ENCODE measurements at places on chromosomes 7 and 10.

DNA sequence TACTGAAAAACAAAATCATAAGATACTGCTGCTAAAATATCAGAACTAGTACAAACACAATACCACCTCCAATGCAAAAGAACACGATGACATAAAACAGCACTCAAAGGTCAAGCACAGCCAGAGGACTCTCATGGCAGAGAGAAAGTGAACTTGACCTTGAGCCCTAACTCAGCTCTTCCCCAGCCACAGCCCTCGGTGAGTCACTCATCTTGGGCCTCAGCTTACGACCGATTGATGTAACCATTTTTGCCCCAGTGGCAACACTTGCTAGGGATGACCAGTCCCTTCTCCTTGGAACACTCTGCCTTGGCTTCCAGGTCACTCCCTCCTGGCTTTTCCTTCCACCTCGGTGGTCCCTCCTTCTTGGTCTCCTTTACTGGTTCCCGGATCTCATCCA lies 77.8 kb downstream of the JAZF1 start:
- DNase-seq = no peak

DNA sequence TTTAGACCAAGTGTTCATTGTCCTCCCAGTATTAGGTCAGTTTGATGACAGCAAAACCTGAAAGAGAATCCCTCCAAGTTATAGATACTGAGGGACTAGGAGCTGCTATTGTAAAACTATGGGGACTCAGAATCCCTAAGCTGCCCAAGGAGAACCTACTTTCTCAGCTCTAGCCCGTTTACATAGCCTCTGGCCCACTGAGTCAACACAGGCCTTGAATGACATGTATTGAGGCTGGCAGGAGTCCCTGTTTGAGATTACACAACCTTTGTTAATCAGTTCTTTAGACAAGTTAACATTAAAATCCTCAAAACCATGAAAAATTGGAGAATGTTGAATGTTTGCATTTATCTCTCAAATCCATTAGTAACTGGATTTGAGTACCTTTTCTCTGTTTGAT lies 1079.0 kb downstream of the KCNMA1 start:
- DNase-seq = no peak

GRCh38 chr7:96415293-96415940 lies 93.5 kb upstream of the SLC25A13 start:
- no peak for DNase-seq

DNA sequence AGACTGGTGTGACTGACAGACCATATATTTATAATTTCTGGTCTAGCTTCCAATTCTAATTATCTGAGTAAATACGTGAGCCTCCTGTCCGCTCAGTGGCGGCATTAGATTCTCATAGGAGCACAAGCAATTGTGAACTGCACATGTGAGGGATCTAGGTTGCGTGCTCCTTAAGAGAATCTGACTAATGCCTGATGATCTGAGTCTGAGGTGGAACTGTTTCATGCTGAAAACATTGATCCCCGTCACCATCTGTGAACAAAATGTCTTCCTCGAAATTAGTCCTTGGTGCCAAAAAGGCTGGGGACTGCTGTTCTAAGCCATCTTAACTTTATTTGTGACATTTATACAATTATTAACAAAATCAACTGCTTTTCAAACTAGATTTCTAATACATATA lies 164.7 kb upstream of the MEOX2 start:
- no peak for DNase-seq

GRCh38 chr10:44769450-44769849 lies 141.7 kb upstream of the TMEM72 start:
- no peak for DNase-seq

DNA sequence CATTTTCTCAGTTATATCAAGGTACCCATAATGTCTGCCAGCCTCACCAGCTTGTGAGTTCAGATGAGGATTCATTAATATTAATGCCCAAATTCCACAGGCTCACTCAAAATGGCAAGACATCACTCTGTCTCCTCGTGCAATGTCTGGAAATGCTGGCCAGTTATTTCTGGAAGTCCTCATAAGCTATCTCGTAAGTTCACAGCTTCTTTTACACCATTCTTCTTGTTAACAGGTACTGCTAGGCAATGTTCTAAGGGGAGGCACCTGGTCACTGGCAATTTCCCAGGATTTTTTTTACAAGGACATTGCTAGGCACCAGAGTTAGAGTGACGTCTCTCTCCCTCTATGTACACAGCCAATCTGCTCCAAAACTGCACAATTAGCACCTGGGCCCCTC lies 80.2 kb upstream of the SEMA3C start:
- no peak for DNase-seq

- DNase-seq = no peak
These were observed 136.4 kb downstream of the BMPER start for GRCh38 chr7:34041707-34042106.

- no peak for DNase-seq
These were observed 57.4 kb downstream of the ADRB1 start for GRCh38 chr10:114100848-114101741.

- DNase-seq = no peak
These were observed 260.6 kb downstream of the KCNMA1 start for GRCh38 chr10:77377034-77377433.

GRCh38 chr7:133735222-133735621 lies 391.9 kb upstream of the LRGUK start:
- no peak for DNase-seq

DNA sequence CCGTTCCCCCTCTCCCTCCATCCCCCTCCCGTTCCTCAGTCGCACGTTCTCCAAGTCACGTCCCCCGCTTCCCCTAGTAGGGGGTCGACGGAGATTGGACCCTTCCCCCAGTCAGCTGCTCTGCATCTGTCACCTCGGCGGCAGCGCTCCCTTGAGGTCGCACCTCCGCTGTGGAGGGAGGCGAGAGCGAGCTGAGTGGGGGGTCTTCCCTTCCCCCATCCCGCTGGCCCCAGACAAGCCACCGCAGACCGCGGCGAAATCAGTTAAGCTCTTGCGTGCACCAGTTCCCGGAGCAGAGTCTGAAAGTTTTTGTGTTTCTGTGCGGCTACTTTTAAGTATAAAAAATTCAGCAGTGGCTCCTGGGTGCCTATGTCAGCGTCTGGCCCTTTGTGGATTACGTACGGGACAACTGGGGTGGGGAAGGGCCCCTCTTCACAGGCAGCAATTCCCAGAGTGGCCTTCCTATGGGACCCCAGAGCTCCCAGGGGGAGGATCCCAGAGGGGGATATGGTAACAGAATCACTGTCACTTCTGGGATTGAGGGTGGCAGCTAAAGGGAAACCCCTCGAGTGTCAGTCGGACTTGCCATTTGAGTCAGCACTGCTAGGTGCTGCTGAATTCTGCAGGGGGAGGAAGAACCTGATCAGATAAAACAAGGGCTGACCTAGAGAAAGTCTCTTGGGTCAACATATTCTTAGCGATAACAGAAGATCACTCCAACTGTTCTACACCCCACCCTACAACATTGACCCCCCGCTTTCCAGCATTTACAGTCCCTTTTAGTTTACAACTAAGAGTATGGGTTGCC lies 12.5 kb upstream of the DDIT4 start:
- no peak for DNase-seq

- DNase-seq = no peak
These were observed 114.7 kb downstream of the MYO3A start for GRCh38 chr10:26048756-26049155.

DNA sequence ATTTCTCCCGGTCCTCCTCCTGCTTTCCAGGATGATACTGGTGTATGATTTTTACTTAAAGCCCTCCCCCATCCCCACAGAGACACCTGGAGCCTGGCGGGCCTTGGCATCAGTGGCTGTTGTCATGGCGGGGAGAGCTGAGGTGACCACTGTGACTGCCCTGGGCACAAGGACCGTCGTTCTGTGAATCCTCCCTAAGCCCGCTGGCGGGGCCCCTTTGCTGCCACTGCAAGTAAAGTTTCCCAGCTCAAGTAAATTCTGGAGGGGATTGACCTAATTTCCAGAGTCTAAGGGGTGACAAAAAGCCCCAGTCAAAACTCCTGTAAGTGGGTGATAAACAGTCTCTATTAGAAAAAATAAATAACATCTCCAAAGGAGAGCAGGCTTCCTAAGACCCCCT lies 393.2 kb upstream of the PODXL start:
- no peak for DNase-seq

- no peak for DNase-seq
These were observed 2.1 kb upstream of the TRIL start for GRCh38 chr7:28960071-28960840.

DNA sequence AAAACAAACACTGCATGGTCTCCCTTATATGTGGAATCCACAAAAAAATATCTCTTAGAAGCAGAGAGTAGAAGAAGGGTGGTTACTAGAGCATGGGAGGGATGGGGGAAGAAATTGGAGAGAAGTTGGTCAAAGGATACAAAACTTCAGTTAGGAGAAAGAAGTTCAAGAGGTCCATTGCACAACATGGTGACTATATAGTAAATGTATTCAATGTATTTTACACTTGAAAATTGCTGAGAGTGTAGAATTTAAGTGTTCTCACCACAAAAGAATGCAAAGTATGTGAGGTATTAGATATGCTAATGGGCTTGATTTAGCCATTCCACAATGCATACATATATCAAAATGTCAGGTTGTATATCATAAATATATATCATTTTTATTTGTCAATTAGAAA lies 232.0 kb upstream of the CELF2 start:
- DNase-seq = no peak

GRCh38 chr7:8089036-8089780 lies 120.6 kb downstream of the GLCCI1 start:
- no peak for DNase-seq

DNA sequence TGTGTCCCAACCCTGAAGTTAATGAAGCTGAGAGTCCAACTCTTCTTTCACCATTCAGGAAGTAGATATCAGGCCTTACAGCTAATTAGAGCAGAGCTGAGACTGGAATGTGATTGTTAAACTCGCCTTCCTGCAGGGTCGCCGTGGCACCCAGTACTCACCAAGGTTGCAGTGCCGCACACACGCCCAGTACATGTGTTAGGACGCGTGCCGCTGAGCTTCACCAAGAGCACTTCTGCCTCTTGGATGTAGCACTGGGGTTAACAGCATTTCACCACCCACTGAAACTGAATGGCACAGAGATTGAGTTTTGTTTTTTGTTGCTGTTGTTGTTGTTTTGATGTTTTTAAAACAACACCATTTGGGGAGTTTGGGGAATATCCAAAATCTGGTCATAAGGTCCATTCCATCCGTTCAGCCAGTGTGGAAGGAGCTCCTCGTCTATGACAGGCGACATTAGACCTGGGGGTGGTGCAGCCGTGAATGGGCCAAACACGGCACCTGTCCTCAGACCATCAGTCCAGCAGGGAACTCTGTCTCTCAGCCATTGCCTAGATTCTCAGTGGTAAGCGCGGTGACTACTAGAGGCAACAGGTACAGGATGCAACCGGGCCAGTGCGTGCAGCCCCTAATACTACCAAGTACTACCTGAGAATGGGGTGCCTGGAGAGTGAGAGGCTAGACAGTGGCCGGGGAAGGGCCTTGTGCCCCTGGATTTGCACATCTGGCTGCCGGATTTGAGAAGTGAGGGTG lies 21.9 kb downstream of the WIPI2 start:
- no peak for DNase-seq

- DNase-seq = no peak
These were observed 5.0 kb downstream of the MYO1G start for GRCh38 chr7:44973610-44974401.

- no peak for DNase-seq
These were observed 1.6 kb upstream of the IDI1 start for GRCh38 chr10:1050554-1050953.

- DNase-seq = no peak
These were observed 18.7 kb upstream of the GET4 start for GRCh38 chr7:857661-858060.

DNA sequence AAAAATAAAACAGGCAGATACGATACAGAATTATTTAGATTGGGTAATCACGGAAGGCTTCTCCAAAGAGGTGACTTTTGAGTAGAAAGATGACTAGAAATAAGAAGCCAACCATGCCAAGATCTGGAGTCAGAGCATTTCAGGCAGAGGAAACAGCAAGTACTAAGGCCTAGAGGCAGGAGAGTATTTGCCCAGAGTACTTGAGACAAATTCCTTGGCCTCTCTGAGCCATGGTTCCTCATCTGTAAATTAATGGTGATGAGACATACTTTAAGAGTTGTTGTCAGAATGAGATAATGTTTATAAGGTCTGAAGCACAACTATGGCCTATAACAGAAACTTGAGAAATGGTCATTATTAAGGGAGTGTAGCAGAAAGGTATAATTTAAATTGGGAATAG lies 15.8 kb upstream of the GPR37 start:
- DNase-seq = no peak

- no peak for DNase-seq
These were observed 234.4 kb upstream of the SLC26A5 start for GRCh38 chr7:103680161-103681144.

DNA sequence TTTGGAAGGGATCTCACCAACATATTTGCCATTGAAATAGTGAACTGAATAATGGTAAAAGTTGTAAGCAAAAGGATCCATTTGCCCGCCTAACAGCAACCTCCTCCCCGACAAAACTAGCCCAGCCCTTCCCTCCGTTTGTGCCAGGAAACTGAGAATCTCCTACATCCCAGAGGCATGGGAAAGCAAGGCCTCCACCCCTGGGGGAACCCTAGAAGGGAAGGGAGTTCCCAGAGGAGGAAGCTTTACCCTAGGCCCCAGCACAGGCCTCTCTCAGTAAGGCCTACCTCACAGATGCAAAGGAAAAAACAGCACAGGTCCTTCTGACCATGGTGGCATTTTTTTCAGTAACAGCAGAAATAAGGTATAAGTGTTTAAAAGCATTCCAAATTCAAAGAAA lies 229.7 kb downstream of the ELMO1 start:
- DNase-seq = no peak

- DNase-seq = peak; percentile 49
These were observed 65.8 kb downstream of the STK17A start for GRCh38 chr7:43648473-43649406.

- no peak for DNase-seq
These were observed 15.4 kb downstream of the GPNMB start for GRCh38 chr7:23261843-23262452.

DNA sequence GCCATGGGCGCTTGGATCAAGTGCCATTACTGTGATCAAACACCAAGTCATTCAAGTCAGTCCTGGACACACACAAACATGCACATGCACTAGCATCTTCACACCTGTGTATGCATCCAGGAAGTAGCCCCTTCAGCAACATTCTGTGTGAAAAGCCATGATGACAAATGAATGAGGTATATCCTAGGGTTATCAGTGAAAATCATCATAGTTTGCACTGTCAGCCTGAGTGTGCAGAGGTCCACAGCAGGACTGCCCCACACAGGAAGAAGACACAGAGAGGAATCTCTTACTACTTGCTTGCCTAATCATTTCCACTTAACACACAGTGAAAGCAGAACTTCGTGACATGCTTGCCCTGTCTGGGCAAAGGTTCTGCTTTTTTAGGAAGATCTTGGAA lies 184.0 kb upstream of the ADO start:
- DNase-seq = no peak

GRCh38 chr10:104688251-104689042 lies 47.4 kb downstream of the SORCS3 start:
- no peak for DNase-seq

All from stimulated activated CD8-positive, alpha-beta memory T cell treated with anti-CD3 and anti-CD28 coated beads, Interleukin-4, amount 100 ng/mL, for 4 hours (primary cell).